ENCODE measurements at places on chromosomes 3 and 15.

DNA sequence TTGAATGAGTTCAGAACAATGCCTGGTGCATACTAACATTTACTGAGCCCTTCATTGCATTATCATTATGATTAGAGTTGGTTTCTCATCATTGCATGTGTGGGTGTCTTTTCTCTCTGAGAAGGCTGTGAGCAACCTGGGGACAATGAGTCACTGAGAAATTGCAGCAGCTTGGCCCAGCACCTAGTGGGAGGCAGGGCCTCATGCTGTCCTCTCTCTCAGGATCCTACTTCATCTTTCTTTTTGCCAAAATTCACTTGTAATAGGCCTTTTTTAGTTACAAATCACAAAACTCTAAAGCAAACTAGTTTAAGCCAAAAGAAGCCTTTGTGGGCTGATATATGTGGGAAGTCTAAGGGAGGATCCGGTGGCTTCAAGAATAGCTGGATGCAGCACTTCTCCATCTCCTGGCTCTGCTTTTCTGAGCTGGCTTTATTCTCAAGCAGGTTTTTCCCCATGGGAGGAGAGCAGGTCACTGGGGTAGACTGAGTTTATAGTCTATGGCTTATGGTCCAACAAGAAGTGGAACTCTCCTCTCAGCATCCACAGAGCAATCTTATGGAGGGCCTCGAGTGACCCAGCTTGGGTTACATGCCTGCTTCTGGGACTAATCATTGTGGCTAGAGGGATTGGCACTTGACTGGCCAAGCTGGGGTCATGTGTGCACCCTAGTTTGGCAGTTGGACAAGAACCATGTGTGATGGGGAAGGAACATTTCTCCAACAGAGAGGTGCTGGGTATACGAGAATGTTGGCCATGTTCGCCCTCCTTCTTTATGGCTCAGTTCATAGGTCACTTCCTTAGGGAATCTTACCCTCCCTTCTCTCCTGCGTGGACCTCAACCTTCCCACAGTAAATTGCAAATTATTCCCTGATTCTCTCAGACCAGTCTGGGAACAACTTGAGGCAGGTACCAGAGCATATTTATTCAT lies 8.7 kb upstream of the CAMK1 start:
- no peak for DNase-seq

- no peak for DNase-seq
Measured at GRCh38 chr15:78065973-78066946, 11.3 kb downstream of the TBC1D2B start.

GRCh38 chr3:60081381-60082095 lies 1031.7 kb upstream of the CFAP20DC start:
- no peak for DNase-seq

- no peak for DNase-seq
Measured at GRCh38 chr3:107892955-107893624, 197.7 kb downstream of the CD47 start.

DNA sequence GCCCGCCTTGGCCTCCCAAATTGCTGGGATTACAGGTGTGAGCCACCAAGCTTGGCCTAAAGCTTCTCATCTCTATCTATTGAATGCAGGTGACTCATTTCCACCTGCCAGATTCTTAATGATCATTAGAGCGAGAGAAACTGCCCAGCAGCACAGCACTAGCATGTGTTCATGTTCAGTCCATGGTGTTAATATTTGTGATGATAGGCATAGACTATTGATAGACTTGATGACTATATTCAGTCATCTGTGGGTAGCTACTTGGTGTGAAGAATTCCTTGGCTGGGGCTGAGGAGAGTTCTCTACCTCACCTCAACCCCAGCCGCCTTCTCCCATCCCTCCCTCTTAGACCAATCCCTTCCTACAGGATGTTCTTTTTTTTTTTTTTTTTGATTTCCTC lies 60.0 kb downstream of the ST6GAL1 start:
- DNase-seq = no peak

GRCh38 chr3:51836606-51837005 lies 24.8 kb upstream of the IQCF2 start:
- DNase-seq = no peak

DNA sequence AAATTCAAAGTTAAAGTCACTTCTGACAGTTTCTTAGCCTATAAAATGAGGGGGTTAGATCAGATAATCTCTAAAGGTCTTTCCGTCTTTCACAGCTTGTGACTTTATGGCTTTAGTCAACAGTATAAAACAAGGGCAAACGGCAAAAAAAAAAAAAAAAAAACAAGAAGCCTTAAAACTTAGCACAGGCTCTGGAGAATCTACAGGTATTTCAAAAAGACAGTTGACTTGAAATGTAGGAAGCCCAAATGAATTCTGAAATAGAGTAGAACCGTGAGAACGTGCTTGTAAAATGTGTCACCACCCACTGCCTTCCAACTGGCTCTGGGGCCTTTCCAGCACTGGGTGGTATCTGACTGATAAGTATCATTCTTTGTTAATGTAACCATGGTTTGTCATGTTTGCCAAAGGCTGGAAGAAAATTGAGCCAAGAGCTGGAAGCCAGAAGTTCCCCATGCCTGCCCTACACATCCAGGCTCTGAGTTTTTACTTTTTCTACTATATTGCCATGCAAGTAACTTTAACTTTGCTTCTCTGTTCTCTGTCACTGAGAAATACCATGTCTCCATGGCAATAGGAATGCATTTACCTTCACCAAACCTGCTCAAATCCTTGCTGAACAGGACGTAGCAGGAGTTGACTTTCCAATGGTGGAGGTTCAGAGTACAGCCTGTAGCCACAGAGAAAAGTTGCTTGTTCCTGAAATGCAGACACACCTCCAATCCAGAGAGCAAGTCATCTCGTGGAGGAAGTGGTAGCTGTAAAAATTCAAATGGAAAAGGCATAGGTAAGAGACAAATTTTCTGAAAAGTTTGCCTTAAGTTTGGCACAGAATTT lies 35.8 kb upstream of the THSD4 start:
- no peak for DNase-seq

DNA sequence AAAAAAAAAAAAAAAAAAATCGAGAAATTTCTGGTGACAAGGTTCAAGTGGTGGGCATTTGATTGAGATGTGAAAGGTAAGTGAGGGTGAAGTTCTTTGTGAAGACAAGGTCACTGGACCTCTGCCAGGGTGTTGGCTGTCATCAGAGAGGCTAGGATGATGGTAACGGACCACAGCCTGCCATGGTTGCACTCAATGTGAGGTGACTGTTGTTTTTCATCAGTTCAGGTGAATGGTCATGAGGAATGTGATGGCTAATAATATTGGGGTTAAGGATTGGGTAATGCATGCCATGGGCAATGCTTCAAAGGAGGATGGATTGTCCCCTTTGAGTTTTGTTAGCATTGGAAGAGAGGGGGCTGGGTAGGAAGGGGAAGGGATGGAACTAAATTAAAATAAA lies 4.3 kb upstream of the ALPK3 start:
- no peak for DNase-seq

GRCh38 chr3:196323691-196324090 lies 5.7 kb upstream of the DYNLT2B start:
- DNase-seq = no peak

GRCh38 chr3:13727890-13728289 lies 152.0 kb downstream of the WNT7A start:
- peak; percentile 49 for DNase-seq

DNA sequence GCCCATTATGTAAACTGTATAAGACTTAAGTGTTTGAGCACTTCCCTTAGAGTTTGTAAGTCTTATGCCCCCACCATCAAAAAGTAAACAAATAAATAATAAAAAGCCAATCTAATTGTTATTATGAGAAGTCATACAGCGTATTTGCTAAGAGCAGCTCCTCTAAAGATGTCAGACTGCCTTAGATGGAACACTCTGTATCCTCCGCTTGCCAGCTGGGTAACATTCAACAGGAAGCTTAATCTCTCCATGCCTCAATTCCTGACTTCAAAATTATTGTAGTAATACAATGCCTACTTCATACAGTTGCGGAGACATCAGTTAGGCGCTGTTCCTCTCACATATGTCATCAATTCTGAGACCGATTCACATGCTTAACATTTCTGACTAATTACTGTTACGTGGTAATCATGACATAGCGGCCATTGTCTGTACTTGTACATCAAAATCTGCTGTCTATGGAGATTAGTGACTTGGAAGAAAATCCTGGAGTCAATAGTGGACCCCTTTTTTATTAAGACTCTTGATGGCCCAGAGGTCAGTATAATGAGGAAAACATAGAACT lies 417.7 kb downstream of the LPP start:
- DNase-seq = no peak

GRCh38 chr3:135097276-135097946 lies 302.4 kb downstream of the EPHB1 start:
- DNase-seq = no peak

DNA sequence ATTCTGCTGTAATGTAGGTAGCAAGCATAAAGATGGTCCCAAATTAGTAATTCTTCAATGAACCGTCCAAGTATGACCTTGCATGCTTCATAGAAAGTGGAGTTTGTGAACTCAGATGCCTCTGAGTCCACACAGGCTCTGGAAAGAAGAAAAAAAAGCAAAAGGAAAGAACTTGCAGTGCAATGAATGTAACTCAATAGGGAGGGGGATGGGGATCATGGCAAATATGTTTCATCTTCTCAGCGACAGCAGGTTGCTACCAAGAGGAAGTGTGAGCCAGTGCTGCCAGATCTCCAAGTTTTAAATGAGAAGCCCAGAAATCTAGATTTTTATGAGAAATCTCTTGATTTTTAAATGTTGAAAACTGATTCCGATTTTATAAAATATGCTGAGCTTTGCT lies 50.3 kb downstream of the IL20RB start:
- DNase-seq = no peak

- DNase-seq = no peak
Measured at GRCh38 chr3:48949376-48949717, 30.7 kb downstream of the ARIH2 start.

DNA sequence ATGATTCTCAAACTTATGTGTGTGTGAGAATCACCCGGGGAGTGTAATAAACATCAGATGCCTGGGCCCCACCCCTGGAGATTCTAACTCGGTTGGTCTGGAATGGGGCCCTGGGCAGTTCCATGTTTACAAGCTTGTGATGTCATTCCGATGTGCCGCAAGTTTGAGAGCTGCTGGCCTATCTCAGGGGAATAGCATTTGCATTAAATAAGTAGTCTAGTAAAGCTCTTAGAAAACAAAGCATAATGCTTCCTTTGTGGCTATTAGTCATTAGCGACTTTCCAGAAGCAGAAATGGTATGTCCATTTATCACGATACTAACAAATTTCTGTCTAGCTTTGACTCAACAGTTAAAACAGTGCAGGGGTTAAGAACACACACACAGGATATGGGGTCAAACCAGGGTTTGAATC lies 20.9 kb downstream of the PGBD4 start:
- DNase-seq = no peak

DNA sequence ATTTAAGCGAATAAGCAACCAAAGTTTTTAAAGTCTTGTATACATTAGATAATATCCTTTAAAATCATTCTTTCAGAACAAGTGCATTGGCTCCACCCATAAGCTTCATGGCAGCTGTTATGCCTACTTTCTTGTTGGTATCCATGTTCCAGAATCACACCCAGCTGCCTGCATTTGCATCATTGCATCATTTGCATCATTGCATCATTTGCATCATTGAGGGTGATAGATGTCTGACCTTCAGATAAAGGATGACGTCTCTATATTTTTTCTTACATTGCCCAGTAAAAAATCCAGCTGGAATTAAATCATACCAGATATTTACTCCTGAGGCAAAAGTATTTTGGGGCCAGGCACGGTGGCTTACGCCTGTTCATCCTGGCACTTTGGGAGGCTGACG lies 42.3 kb downstream of the SLC12A1 start:
- DNase-seq = no peak
